Activated CD8-positive, alpha-beta memory T cell treated with anti-CD3 and anti-CD28 coated beads for 1 hour (primary cell): ENCODE measurements at places on chromosomes 13 and 19.

DNA sequence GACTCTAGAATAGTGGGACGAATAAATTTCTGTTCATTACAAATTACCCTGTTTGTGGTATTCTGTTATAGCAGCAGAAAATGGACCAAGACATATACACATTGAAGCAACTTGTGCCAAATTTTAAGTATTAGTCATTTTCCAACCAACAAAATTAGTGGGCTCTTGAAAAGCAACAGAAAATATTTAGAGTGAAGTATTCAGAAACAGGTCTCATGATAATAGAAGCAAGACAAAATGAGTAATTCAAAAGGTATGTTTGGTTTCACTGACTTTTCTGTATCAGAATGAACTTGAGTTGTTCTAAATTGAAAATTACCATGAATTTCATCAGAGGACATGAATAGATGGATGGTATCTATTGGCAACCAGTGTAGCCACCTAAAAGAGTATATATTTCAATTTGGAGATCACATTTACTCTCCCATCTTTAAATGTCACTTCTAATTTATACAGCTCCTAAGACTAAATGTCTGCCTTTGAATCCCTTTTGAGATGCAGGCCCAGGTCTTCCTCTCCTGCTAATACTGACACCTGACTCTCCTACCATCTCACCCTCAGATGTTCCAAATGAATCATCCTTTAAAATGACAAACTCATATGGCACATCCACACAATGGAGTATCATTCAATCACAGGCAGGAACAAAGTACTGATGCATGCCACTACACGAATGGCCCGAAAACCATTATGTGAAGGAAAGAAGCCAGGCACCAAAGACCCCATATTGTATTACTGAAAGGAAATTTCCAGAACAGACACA is 40.7 kb upstream of the DOCK9 start:
- no peak for DNase-seq

GRCh38 chr13:75302071-75302698 is 179.8 kb downstream of the TBC1D4 start:
- no peak for DNase-seq

DNA sequence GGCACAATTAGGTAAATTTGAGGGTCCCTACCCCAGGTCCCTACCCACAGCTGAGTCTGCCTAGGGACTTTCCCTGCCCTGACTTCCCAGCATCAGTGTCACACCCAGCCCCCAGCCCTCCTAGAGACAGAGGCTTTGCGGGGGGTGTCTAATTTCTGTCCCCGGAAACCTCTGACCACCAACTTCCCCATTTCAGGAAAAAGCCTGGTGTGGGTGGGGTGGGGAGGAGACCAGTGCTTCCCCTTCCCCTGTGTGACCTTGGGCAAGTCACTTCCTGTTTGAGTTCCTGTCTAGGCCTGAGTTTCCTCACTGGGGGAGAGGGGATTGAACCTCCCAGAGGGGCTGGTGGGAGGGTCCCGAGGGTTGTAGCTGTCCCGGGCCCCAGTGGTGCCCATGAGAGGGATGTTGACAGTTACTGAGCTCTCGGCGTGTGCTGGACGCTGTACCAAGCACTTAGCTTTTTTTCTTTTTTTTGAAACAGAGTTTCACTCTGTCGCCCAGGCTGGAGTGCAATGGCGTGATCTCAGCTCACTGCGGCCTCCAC is 7.9 kb downstream of the VASP start:
- no peak for DNase-seq

DNA sequence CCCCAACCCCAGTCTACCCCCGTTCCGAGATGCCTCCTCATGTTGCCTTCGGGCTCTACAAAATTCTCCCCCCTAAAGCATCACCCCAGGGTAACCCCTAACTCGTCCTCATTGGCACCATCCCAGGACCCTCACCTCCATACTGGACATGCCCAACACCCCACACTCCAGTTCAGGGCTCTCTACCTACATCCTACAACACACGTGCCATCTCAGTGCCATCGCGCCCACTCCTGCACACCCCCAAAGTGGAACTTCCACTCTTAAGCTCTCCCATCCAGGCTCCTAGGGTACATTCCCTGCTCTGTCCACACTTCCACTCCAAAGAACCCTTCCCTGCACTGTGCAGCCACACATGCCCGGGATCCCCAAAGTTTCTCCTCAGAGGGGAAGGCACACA is 827 bp upstream of the FKRP start:
- no peak for DNase-seq

DNA sequence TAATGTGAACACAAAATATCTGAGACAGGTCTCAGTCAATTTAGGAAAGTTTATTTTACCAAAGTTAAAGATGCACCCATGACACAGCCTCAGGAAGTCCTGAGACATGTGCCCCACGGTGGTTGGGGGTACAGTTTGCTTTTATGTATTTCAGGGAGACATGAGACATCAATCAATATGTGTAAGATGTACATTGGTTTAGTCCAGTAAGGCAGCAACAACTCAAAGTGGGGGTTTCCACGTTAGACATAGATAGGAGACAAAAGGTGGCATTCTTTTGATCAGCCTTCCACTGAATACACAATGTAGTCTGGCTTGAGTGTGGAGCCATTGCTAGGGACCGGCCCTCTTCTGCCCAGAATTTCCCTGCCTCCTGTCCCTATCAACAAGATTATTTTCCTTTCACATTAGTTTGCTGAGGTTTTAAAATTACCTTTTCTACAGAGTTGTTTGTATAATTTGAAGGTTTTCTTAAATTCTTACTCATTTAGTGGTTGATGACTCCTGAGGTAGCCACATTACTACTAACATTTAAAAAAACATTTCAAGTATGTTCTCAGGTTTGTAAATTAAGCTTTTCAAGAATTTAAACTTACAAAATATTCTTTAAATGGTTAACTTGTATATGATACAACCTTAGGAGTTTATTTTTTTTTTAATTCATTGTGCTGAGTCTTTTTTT is 33.2 kb downstream of the RNASEH2B start:
- DNase-seq = no peak

DNA sequence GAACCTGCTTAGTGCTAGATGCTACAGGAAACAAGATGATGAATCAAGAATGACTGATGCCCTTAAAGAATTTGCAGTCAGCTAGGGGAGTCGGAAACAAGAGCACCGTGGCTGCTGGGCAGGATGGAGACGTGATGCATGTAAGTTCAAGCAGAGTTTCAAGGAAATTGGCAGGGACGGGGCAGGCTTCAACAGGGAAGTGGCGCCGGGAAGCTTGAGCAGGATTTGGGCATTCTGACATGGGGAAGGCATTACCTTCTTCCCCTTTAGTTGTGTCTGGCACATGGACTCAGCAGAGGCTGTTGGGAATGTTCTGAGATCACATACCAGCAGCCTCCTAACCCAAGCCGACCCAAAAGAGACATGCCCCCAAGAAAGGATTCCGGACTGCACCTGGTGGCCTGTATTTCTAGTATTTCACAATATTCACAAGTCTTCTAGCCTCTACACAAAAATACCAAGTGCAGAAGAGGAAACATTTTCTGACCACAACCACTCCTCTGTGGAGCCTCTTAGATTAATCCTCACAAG is 138.2 kb downstream of the CRYL1 start:
- DNase-seq = no peak

- DNase-seq = no peak
These were observed 136.8 kb downstream of the DCT start for GRCh38 chr13:94342436-94343242.

GRCh38 chr13:31468114-31468902 is 268.5 kb downstream of the B3GLCT start:
- DNase-seq = no peak

DNA sequence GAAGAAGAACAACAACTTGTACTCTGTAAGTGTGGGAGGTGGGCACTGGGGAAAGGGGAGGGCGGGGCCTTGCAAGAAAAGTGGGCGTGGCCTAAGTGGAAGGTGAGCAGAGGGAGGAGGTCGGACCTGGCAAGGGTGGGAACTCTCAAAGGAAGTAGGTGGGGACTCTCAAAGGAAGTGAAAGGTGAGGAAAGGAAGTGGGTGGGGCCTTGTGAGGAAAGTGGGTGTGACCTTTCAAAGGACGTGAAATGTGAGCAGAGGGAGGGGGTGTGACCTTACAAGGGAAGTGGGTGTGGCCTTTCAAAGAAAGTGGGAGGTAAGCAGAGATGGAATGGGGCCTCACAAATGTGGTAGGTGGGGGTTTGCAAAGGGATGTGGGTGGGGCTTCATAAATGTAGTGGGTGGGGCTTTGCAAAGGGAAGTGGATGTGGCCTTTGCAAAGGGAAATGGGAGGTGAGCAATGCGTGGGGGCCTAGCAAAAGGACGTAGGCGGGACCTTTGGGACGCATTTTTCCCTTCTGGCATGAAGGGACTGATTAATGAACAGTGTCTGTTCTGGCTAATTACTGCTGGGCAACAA is 25.9 kb downstream of the ACSBG2 start:
- peak; percentile 8 for DNase-seq

- peak; percentile 49 for DNase-seq
These were observed 8.8 kb upstream of the TNFSF9 start for GRCh38 chr19:6521718-6522646.

GRCh38 chr19:48196933-48197665 is 26.6 kb downstream of the ZSWIM9 start:
- no peak for DNase-seq

DNA sequence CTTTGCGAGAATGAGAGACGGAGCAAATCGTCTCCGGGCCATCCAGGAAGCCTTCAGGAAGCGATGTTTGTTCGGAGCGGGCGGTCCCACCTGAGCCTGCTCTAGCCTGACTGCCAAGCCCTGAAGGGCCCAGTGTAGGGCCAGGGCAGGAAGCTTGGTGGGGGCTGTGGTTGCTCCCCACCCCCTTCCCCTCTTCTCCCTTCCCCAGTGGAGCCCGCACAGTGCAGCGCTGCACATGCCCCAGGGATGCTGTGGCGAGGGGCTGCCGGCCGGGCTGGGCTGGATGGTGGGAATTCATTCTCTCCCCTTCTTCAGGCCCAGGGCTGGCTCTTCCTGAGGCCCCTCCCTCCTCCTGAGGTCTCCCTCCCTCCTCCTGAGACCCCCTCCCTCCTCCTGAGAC is 7.1 kb upstream of the GRTP1 start:
- no peak for DNase-seq

DNA sequence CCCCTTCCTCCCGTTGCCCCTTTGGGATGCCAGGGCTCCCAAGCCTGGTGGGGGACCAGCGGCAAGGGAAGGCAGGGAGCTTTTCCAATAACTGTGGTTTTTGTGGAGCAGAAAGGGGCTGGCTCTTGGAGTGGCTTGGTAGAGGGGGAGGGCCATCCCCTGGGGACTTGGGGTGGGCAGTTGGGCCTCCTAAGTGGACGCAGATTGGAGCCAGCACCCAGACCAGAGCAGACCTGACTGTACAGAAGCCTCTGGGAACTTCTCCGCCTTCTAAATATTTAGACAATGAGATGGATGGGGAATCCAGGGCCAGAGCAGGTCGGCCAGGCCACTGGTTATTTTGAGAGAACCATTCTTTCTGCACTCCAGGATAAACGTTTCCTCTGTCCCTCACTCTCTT is 4.2 kb downstream of the PTGIR start:
- DNase-seq = no peak

DNA sequence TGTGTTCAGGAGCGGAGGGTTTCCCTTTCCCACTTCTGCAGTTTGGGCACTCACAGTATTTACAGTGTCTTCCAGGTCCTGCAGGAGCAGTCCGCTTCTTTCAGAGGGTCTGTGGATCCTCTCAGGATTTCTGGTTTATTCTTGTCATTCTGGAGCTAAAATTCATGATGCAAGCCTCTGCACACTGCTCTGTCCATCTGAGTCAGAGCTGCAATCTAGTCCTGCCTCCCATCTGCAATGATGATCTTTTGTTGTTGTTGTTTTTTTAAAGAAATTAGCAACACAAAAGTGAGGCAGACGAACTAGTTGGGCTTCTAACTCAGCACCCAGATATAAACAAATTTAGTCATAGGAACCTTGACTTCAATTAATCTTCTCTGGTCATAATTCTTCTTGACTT is 86.5 kb downstream of the DLEU7 start:
- no peak for DNase-seq

GRCh38 chr19:28500982-28501630 is 711.8 kb downstream of the UQCRFS1 start:
- no peak for DNase-seq

DNA sequence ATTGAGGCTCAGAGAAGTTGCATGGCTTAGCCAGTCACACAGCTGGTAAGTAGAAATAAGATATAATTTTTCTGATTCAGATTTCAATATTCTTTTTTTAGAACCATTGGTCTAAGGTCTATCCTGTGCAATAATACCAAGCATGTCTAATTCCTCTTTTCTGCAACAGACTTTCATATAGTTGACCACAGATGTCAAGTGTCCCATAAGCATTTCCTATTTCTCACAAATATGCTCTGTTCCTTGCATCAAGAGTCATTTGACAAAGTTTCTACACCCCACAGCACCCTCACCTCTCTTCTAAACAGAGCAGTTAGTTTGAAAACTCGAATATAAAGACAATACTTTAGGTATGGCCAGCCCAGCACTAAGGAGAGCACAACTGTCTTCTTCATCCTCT is 26.8 kb upstream of the SACS start:
- DNase-seq = no peak
